ENCODE measurements at places on chromosomes 4 and X.

GRCh38 chr4:175953116-175953515 lies 112.5 kb upstream of the WDR17 start:
- DNase-seq: no peak

GRCh38 chr4:6575503-6576240 lies 683 bp downstream of the MAN2B2 start:
- DNase-seq: no peak

GRCh38 chr4:139247700-139248238 lies 32.3 kb downstream of the MGARP start:
- no peak for DNase-seq

GRCh38 chr4:76373919-76374552 lies 46.9 kb downstream of the CCDC158 start:
- DNase-seq: no peak

DNA sequence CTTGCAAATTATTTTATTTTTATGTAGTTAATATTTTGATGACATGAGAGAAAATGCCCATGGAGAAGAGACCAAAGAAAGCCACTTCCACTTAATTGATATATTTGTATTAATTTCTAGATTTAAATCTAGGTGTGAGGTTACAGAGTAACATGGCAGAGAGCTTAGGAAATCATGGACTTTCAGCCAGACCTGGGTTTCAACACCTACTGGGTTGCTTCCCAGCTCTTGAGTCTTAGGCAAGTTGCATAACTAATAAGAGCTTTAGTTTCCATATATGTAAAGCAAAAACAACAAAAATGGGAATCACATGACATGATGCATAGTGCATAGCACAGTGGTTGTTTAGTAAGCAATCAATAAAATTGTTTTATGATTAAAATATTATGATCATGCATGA lies 413.3 kb downstream of the CCSER1 start:
- no peak for DNase-seq

DNA sequence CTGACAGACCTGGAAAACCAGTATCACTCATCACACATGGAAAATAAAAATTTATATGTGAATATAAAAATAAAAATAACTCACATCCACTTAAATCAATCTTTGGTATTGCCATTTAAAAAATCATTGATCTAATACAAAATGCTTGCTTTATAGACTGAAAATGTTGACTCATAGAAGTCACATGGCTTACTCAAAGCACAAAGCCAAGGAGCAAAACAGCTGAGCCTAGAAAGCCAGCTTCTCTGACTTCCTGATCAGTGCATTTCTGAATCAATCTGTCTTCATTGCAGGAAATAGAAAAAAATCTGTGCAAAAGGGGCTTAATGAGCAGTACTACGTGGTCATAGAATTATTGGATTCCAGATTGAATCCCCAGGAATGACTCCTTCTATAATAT lies 176.9 kb upstream of the HS3ST1 start:
- DNase-seq: no peak

GRCh38 chrX:30957753-30958152 lies 68.7 kb upstream of the TAB3 start:
- DNase-seq: no peak

DNA sequence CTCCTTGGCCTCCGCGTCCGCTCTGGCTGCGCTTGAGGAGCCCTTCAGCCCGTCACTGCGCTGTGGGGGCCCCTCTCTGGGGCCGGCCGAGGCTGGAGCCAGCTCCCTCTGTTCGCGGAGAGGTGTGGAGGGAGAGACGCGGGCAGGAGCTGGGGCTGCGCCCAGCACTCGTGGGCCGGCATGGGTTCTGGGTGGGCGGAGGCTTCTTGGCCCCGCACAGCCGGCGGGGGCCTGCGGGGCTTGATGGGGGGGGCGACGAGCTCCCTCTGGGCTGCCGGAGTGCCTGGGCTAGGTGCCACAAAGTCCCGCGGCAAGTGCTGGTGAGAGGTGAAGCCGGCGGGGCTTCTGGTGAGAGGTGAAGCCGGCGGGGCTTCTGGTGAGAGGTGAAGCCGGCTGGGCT lies 61.9 kb downstream of the ANKRD50 start:
- DNase-seq: no peak

DNA sequence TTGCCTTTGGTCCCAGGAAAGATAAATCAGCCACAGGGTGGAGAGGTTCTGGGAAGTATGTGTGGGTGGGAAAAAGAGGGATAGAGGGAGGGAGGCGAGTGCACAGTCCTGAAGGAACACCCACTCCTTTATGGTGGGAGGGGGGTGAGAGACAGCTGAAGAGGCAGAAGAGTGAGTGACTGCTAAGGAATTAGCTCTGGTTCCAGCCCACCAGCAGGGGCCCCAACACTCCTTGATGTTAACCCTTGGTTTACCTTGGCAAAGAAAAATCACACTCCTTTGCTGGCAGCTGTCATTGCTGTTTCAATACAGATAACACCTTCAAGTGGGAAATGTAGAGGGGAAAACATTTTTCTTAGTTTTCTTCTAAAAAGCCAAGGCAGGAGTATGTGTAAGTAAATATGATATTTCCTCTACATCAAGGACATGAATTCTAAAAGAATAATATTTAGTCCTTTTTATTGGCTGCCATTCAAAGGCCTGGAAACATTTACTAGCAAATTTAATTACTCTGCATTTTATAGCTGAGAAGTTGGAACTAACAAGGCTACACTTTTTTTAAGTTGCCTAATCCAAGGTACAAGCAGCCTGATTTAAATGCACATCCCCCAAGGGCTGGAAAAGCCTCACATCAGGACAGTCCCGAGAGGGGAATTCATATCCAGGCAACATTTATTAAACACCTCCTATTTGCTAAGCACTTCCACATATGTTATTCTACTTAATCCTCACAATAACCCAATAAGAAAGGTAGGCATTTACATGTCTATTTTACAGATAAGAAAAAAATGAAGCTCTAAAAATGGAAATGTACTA lies 81.7 kb downstream of the HS6ST2 start:
- no peak for DNase-seq

DNA sequence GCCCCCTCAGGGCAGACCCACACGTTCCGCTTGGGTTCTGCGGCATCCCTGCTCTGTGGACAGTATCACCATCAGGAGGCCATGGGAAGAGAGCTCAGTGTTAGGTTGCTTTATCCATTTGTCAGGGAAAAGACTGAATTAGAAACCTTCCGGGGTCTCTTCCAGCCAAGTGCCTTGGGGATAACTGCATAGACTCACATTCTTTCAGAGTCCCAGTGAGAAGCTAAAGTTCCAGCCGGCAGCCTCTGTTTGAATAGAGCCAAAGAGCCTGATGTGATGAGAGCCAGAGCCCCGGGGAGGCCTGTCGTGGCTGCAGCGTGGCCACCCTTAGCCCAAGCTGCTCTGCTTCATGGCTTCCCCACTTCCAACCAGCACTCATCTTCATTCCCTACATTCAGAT lies 85.2 kb downstream of the FHDC1 start:
- DNase-seq: no peak

GRCh38 chrX:39886282-39886681 lies 211.5 kb downstream of the BCOR start:
- no peak for DNase-seq

All from vagina (tissue), 2 donors.